ENCODE measurements at places on chromosomes 13 and 19. TPM values are rescaled to one million over a fixed set of nuclear protein-coding genes. Genes with fewer than 3 reads are reported as not detected.

EBI3 gene
- total RNA-seq, result not detected

GRCh38 chr13:85170372-85170771 lies 628.8 kb downstream of the SLITRK6 start:
- DNase-seq, result no peak

GRCh38 chr13:37127691-37128241 lies 22.3 kb upstream of the CSNK1A1L start:
- DNase-seq, result no peak

DNA sequence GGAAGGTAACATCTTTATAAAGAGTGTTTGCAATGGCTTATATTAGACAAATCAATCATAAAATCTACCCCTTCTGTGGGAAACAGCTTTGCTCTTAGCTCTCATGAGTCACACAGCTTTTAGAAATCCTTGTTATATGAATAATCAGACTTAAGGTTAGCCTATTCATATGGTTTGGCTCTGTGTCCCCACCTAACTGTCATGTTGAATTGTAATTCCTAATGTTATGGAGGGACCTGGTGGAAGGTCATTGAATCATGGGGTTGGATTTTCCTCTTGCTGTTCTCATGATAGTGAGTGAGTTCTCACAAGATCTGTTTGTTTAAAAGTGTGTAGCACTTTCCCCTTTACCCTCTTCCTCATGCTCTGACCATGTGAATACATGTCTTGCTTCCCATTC lies 704.2 kb upstream of the KLHL1 start:
- no peak for DNase-seq

- no peak for DNase-seq
Measured at GRCh38 chr19:49676136-49676783, 811 bp upstream of the PRMT1 start.

- DNase-seq, result peak; percentile 61
Measured at GRCh38 chr13:35690581-35691207, 214.2 kb upstream of the MAB21L1 start.

DNA sequence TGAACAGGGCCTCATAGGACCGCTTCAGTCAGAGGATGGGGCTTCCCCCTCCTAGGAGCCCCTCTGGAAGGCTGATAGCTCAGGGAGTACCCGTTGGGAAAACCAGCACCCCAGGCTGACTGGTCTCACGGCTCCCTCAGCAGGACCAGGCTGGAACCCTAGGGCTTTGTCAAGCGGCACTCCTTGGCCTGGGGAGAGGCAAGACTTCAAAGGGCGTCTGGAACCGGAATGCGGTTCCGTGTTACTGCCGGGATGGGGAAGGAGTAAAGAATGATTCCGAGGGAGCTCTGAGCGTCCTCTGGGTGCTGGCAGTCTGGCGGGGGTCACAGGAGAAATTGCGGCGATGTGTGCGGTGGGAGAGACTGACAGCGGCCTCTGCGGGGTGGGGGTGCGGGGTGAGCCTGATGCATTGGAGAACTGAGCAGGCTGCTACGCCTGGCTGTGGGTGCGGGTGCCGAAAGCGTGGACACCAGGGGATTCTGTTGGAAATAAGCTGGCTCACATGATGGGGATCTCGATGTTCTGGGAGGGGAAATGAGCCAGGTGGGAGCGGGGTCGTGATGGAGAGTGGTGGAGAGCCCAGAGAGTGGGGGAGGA lies 1.9 kb downstream of the COX6B2 start:
- DNase-seq, result no peak

- peak; percentile 3 for DNase-seq
Measured at GRCh38 chr19:19866611-19867248, 1.0 kb downstream of the ZNF253 start.

- no peak for DNase-seq
Measured at GRCh38 chr13:30584051-30584731, 33.5 kb upstream of the USPL1 start.

DNA sequence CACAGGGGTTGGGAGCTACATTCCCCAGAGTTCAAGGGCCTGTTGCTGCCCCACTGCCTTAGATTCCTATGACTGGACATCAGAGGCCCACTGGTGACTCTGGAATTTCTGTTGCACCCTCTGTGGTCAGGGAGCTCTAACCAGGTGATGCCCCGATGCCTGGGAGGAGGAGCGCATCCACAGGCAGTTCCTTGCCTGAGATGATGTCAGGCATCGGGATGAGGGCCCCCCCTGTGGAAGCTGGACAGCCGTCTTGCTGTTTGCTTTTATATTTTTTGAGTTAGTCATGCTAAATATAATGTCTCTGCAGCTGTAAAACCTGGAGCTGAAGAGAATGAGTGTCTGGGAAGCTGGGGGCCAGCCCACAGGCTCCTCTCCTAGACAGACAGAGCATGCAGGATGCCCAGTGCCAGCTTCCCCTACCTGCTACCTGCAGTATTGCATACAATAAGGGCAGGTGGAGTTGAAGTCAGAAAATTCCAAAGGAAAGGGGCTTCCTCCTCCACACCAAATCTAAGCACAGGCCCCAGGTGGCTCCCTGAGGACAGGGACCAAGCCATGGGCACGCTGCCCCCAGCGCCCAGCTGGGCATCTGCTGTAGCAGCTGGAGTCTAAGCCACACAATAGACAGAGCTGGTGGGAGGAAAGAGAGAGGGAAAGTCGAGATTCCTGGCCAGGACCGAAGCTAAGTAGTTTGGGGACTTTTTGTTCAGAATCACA lies 16.2 kb downstream of the COL4A2 start:
- no peak for DNase-seq
